ENCODE measurements at places on chromosomes 4 and X.

- DNase-seq: no peak
These were observed 1640.9 kb upstream of the PCDH7 start for GRCh38 chr4:29079260-29079659.

DNA sequence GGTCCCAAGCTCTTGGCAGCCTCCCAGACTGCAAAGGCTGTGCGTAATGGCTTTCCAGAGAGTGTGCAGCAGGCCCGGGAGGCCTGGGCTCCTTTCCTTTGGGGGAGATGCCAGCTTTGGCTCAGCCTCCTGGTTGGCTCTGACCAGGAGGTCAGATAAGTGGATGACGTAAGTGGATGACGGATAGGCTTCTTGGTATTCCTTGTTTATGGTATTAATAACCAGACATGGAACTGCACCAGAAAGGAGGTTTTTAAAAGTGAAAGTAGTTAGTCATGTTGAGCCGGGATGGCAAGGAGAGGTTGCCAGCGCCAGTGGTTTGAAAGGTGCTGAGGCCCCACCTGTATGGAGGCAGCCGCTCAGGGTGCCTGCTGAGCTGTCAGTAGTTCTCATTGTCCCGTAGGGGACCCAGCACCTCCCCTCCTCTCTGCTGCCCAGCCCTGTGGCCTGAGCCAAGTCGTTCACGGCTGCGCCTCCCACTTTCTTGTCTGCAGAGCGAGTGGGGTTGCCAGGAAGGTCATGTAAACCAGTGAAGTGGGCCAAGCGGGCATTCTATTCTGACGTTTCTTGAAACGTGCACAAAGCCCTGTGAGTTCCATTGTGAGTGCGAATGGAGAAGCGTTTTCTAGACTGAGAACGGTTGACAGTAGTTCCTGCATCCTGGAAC is 28.7 kb upstream of the STOX2 start:
- DNase-seq: no peak

- DNase-seq: no peak
These were observed 223.1 kb upstream of the SLIT2 start for GRCh38 chr4:20028645-20029044.

DNA sequence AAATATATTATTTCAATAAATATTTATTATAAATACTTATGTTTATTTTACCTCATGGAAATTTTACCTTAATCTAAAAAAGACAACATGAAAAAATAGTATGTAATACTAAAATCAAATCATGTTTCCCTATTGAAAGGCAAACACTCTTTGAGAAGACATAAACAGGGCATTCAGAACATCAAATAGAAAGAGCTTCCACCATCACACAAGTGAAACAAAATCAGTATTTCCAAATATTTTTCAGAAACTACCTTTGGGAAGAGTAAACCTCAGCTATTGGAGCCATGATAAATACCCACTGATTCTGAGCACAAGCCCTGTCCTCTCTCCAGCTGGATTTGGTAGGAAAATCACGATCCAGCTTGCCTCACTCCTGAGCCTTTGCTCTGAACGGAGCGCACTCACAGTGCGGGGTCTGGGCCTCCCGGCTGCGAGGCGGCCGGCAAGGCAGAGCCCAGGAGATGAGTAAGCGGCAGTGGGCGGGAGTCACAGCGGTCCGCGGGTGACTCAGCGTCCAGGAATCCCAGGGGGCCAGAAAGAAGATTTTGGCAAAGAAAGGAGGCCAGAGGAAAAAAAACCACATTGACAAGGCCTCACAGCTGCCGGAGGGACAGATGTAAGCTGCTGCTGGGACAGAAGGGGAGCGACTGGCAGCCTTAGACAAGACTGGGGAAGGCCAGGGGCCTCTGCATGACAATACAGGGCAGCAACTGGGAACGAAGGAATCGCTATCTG is 14.7 kb upstream of the ANXA5 start:
- no peak for DNase-seq

Data from stimulated activated CD4-positive, alpha-beta T cell treated with anti-CD3 and anti-CD28 coated beads, Interleukin-1b, Interleukin-23, amount 100 ng/mL, for 1 hour (primary cell).